ENCODE measurements at places on chromosomes 5 and 9. TPM values are rescaled to one million over a fixed set of nuclear protein-coding genes. Genes with fewer than 3 reads are reported as not detected.

The PMPCA gene
- 40.8 TPM for total RNA-seq

The PAM gene
- 132 TPM for total RNA-seq

The TXNDC8 gene
- not detected for total RNA-seq

The RAD1 gene
- total RNA-seq, result 18.9 TPM

The JADE2 gene
- total RNA-seq, result 79.1 TPM

The PSAT1 gene
- 9.0 TPM for total RNA-seq

The LCN6 gene
- 29.7 TPM for total RNA-seq

The DBH gene
- total RNA-seq, result 0.22 TPM

The IL13 gene
- total RNA-seq, result not detected

The EQTN gene
- not detected for total RNA-seq

- H3K4me1 ChIP-seq, result no peaks in the 10 kb centered on the region
- H3K4me3 ChIP-seq, result no peak overlapping the region
These were observed 231.4 kb upstream of the TUT7 start for GRCh38 chr9:86585422-86586143.

DNA sequence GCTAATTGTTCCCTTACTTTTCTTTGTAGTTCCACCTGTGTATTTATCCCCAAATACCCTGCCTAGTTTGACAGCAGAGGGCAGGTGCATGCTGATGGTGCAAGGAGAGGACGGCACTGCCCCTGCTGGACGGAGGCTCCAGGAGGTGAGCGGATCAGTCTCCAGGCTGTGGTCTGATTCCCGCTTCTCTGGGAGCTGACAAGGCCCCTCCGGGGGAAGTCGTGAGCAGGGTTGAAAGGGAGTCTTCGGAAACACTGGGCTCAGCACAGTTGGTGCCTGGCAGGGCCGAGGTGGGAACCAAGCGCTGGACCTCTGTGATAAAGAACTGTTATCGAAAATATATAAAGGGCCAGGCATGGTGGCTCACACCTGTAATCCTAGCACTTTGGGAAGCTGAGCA lies 52.9 kb downstream of the RASGEF1C start:
- no peak overlapping the region for H3K4me3 ChIP-seq
- no peaks in the 10 kb centered on the region for H3K36me3 ChIP-seq
- H3K4me1 ChIP-seq, result no peaks in the 10 kb centered on the region
- no peak for DNase-seq
- H3K27ac ChIP-seq, result no peak overlapping the region

DNA sequence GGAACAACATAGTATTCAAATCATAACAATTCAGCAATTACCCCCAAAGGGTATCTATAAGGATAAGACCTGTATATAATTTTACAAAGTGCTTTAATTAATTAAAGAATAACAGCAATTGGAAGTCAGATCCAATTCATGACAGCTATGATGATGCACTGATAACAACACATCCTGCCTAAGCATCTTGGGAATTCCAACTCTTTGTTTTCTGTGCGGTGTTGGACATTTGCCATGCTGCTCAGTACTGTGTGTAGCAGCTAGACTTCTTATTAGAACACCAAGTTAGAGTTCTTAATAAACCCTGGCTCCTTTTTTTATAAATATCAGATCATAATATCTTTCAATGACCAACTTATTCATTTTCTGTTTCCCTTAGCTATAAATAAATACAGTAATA lies 209.0 kb downstream of the SEC61B start:
- no peaks in the 10 kb centered on the region for H3K27me3 ChIP-seq
- H3K4me3 ChIP-seq, result no peak overlapping the region
- no peaks in the 10 kb centered on the region for H3K36me3 ChIP-seq
- peaks cover 8% of the 10 kb centered on the region for H3K4me1 ChIP-seq

DNA sequence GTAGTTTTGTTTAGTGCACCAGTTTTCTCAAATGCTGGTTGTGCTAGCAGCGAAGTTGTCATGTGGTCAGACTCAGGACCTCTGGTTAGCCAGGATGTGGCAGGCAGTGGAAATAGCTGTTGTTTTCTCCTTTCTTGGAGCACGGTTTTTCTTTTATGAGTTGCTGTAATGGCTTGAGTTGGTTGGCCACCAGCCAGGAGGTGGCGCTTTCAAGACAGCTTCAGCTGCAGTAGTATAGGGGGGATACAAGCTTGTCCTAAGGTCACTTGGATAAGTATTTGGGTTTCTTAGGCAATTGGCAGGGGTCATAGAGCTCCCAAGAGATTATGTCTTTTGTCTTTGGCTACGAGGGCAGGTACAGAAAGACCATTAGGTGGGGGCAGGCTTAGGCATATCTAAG lies 274.2 kb upstream of the TARS1 start:
- H3K27me3 ChIP-seq, result no peaks in the 10 kb centered on the region
- no peaks in the 10 kb centered on the region for H3K36me3 ChIP-seq
- no peak for DNase-seq

DNA sequence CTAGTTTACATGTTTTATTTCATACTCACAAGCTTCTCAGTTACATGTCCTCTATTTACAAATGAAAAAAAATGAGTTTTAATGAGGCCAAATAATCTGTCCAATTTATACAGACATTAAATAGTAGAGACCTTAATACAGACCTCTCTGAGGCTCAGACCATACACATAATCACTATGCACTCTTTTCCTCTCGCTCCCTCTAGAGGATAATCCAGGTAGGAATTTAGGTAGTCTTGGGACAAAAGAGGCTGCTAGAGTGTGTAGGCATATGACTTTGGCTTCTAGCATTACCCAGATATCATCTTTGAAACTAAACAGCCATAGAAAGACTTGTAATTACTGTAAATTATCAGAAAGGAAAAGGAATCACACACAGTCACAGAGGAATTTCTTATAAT lies 444.7 kb downstream of the HINT1 start:
- no peaks in the 10 kb centered on the region for H3K27me3 ChIP-seq
- H3K4me3 ChIP-seq, result no peak overlapping the region
- no peak overlapping the region for H3K27ac ChIP-seq
- no peaks in the 10 kb centered on the region for H3K36me3 ChIP-seq
- no peak for DNase-seq

DNA sequence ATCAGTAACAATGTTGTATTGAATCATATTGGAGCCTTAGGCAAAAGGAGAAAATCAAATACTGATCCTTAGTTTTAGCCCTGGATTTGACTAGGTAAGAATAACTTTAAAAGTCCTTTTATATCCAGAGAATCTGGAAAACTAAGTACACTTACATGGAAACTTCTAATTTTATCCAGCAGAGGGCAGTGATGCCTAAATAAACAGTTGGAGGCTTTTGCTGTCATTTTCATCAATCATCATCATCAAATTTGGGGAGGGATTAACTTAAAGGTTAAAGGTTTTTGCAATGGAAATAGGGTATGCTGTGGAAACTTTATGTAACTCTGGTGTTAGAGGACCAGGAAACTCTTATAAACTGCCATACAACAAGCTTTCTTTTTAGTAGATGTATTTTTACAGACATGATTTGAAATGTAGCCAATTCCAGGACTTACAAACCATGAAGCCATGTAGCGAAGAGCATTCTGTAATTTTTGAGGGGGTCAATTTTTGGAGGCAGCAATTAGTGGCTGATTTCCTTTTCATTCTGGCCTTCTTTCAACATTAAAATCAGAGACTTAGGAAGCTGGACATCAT lies 112.7 kb downstream of the OSTF1 start:
- DNase-seq, result no peak
- no peaks in the 10 kb centered on the region for H3K27me3 ChIP-seq
- H3K4me1 ChIP-seq, result no peaks in the 10 kb centered on the region
- H3K4me3 ChIP-seq, result no peak overlapping the region
- no peak overlapping the region for H3K27ac ChIP-seq

DNA sequence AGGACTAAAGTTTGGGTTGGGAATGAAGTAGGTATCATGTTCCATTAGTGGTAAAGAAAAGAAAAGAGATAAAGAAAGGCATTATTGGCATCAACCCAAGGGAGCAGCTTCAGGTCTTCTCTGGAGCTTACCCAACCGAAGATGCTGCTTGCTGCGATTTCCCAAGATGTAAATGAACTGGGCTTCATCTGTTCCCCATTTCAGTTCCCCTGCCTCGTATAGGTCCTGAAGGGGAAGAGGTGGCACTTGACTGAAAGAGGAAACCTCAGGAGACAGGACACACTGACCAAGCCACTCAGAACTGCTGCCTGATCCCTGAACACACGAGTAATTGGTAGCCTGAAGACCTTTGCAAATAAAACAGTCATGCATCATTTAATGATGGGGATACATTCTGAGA lies 24.6 kb downstream of the ANXA6 start:
- no peaks in the 10 kb centered on the region for H3K27me3 ChIP-seq
- H3K36me3 ChIP-seq, result peaks cover 58% of the 10 kb centered on the region
- no peaks in the 10 kb centered on the region for H3K4me1 ChIP-seq

GRCh38 chr9:73095425-73095824 lies 56.2 kb upstream of the ANXA1 start:
- no peaks in the 10 kb centered on the region for H3K36me3 ChIP-seq
- DNase-seq, result no peak
- H3K4me3 ChIP-seq, result no peak overlapping the region
- H3K27me3 ChIP-seq, result no peaks in the 10 kb centered on the region
- H3K27ac ChIP-seq, result no peak overlapping the region

DNA sequence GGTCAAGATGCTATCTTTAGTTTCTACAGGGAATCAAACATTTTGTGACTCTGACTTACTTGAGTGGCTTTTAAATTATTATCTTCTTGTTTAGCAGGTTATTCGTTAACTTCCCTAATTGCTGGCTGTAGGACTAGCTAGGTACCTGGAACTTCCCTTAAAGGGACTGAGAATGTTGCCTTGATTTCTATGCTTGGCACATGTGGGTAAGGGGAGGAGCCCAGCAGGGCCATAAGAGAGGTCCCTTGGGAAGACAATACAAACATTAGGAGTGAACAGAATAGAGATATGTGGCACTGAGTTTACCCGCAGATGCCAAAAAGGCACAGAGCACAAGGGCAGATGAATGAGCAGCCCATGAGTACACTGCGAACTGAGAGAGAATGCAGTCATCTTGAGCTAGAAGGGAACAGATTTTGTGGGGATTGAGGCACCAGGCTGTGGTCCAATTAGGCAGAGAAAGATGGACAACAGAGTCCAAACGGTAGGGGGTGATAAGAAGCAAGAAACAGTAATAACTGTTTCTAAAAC lies 9.8 kb downstream of the CKMT2 start:
- no peak for DNase-seq
- no peaks in the 10 kb centered on the region for H3K27me3 ChIP-seq
- no peak overlapping the region for H3K27ac ChIP-seq
- H3K4me3 ChIP-seq, result no peak overlapping the region
- peaks cover 14% of the 10 kb centered on the region for H3K36me3 ChIP-seq

- DNase-seq, result peak; percentile 60
- H3K27ac ChIP-seq, result peak overlapping the region; percentile 75
- no peaks in the 10 kb centered on the region for H3K36me3 ChIP-seq
- H3K27me3 ChIP-seq, result no peaks in the 10 kb centered on the region
- H3K4me3 ChIP-seq, result no peak overlapping the region
These were observed 55.3 kb downstream of the ZNF366 start for GRCh38 chr5:72451741-72452505.

- H3K27me3 ChIP-seq, result no peaks in the 10 kb centered on the region
- no peak overlapping the region for H3K4me3 ChIP-seq
These were observed 14.1 kb upstream of the MOCS2 start for GRCh38 chr5:53123702-53124101.

DNA sequence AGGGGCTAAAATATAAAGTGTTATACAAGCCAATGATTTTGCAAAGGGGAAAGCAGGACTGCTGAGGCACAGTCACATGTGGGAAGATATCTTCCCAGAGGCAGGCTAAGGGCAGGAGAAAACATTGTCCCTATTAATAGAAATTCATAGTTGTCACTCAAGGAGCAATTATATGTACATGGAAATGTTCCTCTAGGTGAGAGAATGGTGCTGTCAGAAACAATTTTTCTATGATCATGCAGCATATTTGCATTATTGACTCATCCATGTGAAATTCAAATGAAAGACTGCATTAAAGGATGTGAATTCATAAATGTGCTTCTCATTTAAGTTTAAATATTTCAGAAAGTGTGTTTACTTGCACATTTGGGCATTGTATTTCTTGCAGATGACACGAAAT lies 775.9 kb upstream of the CDH9 start:
- no peak overlapping the region for H3K27ac ChIP-seq
- H3K4me3 ChIP-seq, result no peak overlapping the region
- H3K4me1 ChIP-seq, result no peaks in the 10 kb centered on the region
- H3K27me3 ChIP-seq, result no peaks in the 10 kb centered on the region
- H3K36me3 ChIP-seq, result no peaks in the 10 kb centered on the region

DNA sequence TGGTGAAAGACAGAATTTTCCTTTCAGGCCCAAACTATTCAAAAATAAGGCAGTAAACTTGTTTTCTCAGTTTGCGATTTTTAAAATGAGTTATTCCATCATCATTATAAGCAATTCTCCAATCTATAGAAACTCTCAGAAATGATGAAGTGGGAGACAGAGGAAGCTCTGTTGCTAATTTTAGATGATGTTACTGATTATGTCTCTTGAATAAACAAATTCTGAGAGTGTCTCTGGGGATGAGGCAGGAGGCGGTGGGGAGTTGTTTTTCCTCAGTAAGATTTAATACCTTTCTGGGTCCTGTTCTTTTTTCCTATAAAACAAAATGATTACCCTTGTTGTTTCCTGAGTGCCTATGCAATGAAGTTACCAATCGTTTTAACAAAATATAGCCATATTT lies 43.9 kb upstream of the TEX48 start:
- H3K4me3 ChIP-seq, result no peak overlapping the region
- no peaks in the 10 kb centered on the region for H3K27me3 ChIP-seq
- no peak overlapping the region for H3K27ac ChIP-seq
- H3K4me1 ChIP-seq, result no peaks in the 10 kb centered on the region

- H3K27me3 ChIP-seq, result no peaks in the 10 kb centered on the region
- no peak overlapping the region for H3K4me3 ChIP-seq
- no peak overlapping the region for H3K27ac ChIP-seq
- DNase-seq, result no peak
- no peaks in the 10 kb centered on the region for H3K4me1 ChIP-seq
These were observed 65.0 kb upstream of the CTXN3 start for GRCh38 chr5:127583866-127584265.

GRCh38 chr5:117107859-117108258 lies 533.2 kb upstream of the SEMA6A start:
- H3K27me3 ChIP-seq, result no peaks in the 10 kb centered on the region
- no peak for DNase-seq
- no peak overlapping the region for H3K27ac ChIP-seq
- no peaks in the 10 kb centered on the region for H3K36me3 ChIP-seq

DNA sequence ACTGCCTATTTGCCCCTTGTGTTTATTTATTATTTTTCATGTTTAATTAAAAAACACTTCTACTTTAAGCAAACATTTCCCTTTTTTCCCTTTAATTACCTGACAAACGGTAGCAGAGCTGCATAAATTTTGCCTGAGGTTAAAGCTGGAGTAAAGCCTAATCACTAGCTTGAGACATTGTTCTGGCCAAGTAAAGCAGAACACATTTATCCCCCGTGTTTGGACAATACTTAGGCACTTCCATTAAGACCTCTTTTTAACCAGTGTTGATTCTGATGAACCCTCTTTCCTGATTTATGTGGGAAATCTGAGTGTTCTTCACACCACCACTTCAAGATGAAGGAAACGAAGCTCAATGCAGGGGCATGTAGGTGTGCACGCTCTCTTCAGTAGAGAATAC lies 54.5 kb downstream of the BNC2 start:
- H3K27me3 ChIP-seq, result no peaks in the 10 kb centered on the region
- H3K36me3 ChIP-seq, result no peaks in the 10 kb centered on the region
- no peak overlapping the region for H3K27ac ChIP-seq
- H3K4me3 ChIP-seq, result no peak overlapping the region
- no peak for DNase-seq

GRCh38 chr5:145218019-145218418 lies 617.1 kb downstream of the PRELID2 start:
- no peaks in the 10 kb centered on the region for H3K4me1 ChIP-seq
- no peaks in the 10 kb centered on the region for H3K36me3 ChIP-seq
- H3K4me3 ChIP-seq, result no peak overlapping the region
- DNase-seq, result no peak
